DMS 273 treated with DMSO at 0.1 percent for 48 hours (cell line): ENCODE measurements at places on chromosomes 3 and 15.

- no peak for DNase-seq
Observed at GRCh38 chr3:184645336-184645735, 66.5 kb downstream of the MAGEF1 start.

DNA sequence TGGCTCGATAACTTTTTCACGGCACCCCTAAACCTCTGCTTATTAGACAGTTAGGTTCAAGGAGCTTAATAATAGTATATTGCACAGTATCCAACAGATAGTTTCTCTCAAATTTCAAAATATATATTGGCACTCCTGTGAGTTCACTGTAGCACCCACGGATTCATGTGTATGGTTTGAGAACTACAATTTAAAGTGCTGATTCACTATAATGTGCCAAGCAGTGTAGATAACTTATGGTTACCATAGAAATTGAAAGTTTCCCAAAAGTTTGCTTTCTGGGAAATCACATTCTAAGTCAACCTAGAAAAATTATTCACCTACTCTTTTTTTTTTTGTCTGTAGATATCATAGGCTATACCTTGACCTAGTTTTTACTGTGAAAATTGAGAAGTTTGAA is 86.6 kb downstream of the GAP43 start:
- DNase-seq: no peak

- DNase-seq: no peak
Observed at GRCh38 chr3:79041621-79042020, 726.2 kb downstream of the ROBO1 start.

- DNase-seq: no peak
Observed at GRCh38 chr3:113968986-113969385, 21.2 kb downstream of the ZDHHC23 start.

DNA sequence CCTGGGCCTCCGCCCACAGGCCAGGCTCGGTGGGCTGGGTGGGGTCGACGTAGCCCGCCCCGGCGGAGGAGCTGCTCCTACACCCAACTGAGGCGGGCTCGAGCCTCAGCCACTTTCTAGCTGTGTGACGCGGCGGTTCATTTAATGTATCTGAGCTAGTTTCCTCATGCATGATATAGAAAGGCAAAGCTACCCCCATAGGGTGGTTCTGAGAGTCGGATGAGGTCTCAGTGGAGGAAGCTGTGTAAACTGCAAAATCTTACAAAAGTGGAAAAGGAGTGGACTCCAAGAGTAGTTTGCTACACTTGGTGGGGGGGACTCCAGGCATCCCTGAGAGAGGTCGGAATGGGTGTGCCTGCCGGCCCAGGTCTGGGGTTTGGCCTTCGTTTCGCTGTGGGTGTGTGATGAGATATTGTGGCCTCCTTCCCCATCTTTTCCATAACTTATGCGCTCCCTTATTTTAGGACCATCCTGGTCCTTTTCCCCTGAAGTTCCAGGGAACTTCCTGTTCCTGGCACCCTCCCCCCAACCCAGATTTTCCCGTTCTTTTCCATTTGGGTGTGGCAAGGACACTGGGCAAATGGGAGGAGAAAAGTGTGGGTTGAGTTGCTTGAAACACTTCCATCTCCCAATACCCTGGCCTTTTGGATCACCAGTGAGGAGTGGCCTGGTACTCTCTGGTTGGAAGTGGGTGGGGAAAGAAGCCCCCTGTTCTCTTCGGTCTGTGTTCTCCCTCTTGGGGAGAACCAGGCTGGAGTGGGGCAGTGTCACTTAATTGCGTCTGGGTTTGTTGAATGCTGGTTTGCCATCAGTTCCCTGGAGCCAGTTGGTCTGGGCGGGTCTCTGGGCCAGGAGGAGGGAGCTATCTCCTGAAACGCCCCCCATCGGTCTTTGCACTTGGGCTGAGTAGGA is 1.1 kb downstream of the PDIA5 start:
- DNase-seq: peak; percentile 23

DNA sequence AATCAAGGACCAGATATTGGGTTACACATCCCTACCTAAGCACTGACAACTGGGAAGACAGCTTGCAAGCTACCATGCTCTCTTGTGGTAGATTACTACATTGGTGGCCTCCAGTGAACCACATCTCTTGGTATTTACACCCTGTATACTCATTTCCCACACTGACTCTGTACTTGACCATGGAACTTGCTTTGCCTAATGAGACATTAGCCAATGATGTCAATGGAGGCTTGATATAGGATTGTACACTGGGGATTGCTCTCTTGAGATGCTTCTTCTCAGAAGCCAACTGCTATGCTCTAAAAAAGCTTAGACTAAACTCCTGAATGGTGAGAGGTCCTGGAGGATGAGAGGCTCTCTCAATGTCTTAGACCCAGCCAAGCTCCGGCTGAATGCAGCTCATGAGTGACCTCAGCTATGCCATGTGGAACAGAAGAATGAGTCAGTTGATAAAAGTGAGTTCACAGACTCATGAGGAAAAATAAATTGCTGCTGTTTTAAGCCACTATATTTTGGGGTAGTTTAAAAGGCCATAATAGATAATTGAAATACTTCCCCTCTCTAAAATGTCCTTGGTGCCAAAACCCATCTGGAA is 61.5 kb upstream of the GALNT15 start:
- DNase-seq: no peak

DNA sequence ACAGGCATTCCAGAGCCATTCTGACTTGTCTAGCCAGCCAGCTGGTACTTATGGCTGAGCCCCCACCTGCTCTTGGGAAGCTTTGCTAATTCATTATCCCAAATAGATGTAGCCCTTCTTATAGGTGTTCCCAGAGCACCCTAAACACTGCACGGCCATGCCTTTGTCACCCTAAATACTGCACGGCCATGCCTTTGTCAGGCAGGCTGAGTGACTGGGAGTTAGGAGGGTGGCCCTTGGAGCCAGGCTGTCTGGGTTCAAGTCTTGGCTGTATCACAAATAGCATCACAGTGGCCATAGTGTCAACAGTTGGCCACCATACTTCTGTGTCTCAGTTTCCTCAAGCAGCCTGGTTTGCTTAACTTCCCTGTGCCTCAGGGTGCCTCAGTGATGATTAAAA is 292.3 kb downstream of the ADAMTS17 start:
- DNase-seq: no peak

- DNase-seq: peak; percentile 69
Observed at GRCh38 chr3:170622369-170623159, 36.7 kb upstream of the SLC7A14 start.

DNA sequence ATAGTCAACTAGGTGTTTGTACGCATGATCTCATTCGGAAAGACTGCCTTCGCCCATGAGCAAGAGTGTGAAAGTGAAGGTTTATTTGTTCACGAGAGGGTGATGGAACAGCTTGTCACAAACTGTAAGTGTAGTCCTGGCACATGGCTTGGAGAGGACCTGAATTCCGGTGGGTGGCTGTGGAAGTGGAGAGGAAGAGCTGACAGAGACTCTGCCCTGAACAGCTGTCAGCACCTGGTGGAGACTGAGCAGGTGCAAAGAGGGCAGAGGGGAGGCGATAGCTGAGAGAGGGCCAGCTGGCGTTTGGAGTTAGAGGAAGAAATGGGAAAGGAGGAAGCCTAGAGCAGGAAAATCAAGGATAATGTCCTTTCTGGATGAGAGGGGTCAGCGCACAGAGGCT is 155.7 kb downstream of the EEFSEC start:
- DNase-seq: no peak

GRCh38 chr3:45113625-45114050 is 32.5 kb downstream of the CDCP1 start:
- no peak for DNase-seq

GRCh38 chr3:137062250-137062649 is 104.5 kb downstream of the IL20RB start:
- no peak for DNase-seq

DNA sequence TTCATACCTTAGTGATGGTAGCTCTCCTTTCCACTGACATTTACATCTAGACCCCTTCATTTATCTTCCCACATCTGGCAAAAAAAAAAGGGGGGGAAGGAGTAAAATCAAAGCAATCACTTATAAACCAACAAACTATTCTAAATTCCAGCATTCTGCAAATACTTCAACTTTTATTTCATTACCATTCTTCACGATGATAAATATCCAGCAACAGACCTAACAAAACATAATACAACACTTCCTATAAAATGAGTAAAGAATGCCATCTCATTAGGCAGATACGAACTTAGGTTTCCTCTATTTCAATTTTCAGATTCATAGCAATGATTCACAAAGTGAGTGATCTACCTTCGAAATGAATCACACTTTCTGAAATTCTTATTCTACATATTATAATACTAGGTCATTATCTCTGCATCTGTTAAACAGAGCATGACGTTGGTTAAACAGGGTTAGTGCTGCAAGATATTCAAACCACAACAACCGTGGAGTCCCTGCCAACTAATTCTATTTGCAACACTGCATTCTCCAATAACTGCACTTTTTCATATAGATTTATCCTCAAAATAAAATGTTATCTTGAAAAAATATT is at the start of gene LRRFIP2:
Gene LRRFIP2 (minus strand): TSS at position 51 of the 595 bp plus-strand sequence. CDS start 25,599 bp downstream, outside the sequence.
- DNase-seq: no peak

DNA sequence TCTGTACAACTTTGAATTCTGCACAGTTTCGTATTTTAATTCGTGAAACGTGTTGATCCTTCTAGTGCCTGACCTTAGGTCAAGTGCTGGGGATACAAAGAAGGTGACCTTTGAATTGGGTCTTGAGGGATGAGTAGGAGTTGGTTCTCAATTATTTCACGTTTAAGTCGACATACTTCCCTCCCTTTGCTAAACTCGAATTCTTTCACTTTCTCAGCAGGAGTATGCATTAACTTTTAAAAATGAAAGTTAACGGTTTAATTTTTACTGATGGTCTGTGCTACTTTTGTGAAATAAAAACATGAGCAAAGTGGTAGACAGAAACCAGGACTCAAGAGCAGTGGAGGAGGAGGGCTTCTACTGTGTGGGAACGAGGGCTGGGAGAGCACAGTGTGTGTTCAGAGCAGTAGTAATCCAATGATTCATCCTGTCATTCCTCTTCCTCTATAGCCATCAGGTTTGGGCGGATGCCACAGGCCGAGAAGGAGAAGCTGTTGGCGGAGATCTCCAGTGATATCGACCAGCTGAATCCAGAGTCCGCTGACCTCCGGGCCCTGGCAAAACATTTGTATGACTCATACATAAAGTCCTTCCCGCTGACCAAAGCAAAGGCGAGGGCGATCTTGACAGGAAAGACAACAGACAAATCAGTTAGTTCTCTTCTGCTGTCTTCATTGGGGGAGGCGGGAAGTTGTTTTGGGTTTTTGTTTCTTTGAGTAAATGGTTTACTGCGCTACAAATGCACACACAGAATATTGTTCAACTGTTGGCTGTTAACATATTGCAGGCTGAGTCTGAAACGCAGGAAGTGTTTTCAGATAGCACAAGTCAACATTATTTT is 78.6 kb upstream of the TSEN2 start:
- no peak for DNase-seq

GRCh38 chr15:44261007-44261706 is 27.4 kb upstream of the GOLM2 start:
- DNase-seq: no peak

GRCh38 chr3:36444909-36445308 is 64.6 kb downstream of the STAC start:
- DNase-seq: no peak

- no peak for DNase-seq
Observed at GRCh38 chr15:94387442-94387841, 156.1 kb downstream of the MCTP2 start.

DNA sequence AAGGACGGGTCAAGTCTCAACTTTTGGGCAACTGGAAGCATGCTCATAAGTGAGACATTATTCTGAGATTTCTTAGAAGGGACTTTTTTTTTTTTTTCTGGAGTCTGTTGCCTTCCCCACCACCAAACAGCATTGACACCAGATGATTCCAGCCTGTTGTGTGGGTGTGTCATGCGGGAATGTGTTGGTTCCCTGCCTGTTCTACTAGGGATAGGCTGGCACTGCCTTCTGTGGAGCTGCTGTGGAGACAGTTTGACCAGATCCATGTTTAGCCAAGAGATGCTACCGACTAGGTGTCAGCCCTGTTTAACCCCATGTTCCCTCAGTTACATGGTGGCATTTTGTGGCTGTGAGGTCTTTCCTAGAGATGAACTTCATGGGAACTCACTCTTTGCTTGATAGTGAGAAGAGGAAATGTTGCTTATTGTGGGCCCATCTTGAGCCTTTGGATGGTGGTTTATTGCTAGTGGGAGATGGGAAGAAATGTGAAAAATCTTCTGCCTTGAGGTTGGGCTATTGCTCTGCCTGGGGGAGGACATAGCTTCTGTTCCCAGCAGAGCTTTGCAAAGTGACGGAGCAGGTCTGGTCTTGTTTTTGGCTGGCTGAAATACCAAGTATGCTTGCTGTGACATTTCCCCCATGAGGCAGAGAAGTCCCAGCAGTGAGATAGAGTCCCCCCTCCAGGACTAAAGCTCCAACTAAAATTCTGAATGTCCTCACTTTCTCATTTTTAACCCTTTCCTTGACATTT is 31.3 kb downstream of the TRAK1 start:
- no peak for DNase-seq

- DNase-seq: no peak
Observed at GRCh38 chr3:40877631-40878463, 321.5 kb upstream of the CTNNB1 start.

DNA sequence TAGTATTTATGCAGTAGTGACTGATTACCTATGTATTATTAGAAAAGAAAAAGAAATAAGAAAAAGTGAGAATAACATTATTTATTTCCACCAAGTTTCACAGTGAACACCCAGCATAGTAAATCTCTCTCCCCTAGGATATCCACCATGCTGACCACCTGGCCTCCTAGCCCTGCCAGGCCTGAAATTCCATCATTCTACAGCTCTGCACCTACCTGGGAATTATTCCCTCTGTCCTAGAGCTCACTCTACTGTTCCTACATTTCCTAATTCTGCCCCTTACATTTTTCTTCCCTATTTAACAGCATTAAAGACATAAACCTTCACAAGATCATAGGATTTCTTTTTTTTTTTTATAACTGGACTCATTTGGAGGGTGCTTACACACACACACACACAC is 525.3 kb upstream of the PPP2R3A start:
- no peak for DNase-seq
